ENCODE measurements at places on chromosomes 7 and 10.

DNA sequence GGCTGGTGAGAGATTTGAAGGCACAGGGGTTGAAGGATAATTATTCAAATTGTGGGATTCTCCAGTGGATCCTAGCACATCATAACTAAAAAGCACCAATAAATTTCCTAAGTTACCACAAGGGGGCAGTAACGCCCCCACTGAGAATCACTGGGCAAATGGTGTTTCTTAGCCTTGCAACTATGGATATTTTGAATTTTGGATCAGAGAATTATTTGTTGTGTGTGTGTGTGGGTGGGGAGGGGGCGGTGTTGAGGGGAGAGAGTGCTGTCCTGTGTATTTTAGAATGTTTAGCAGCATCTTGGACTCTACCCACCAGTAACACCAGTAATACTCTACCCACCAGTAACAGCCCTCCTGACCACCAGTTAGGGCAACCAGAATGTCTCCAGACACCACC is 63.3 kb upstream of the PRKG1 start:
- DNase-seq = peak; percentile 16

DNA sequence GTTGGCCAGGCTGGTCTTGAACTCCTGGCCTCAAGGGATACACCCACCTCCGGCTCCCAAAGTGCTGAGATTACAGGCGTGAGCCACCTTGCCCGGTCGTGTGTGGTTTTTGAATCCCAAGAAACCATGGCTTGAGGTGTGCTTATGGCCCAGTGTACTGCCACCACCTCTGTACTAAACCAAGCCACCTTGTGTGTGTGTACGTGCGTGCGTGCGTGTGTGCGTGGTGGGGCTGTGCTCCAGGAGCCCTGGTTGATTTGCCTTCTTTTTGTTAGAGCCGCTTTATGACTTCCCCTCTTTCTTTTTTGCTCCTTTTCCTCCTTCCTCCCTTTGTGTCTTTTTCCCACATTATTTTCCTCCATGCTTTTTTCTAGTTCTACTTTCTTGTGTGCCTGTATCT is 121.4 kb downstream of the CAMK1D start:
- DNase-seq = no peak

- DNase-seq = no peak
These were observed 84.0 kb upstream of the NPY start for GRCh38 chr7:24199978-24200377.

- DNase-seq = no peak
These were observed 2.6 kb downstream of the ANKRD2 start for GRCh38 chr10:97575127-97575668.

GRCh38 chr7:139731802-139732470 is 45.9 kb downstream of the HIPK2 start:
- peak; percentile 76 for DNase-seq

GRCh38 chr10:110414548-110415309 is 83.0 kb upstream of the DUSP5 start:
- no peak for DNase-seq

DNA sequence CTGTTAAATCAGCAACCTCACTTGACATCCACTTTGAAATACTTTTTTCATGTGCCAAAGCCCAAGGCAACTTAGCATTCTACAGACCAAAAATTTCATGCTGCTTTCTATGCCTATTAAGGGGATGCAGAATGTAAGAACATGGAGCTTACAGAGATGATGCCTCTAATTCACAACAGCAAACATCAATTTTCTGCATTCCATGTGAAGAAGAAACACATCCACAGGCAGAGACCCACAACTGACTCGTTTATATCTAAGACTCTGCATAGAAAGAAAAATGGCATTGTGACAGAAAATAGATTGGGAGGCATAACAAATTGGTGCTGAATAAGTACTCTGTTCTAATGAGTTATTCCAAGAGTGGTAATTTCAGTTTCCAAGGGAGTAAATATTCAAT is 107.6 kb downstream of the SGMS1 start:
- DNase-seq = no peak

- DNase-seq = peak; percentile 29
These were observed 155.9 kb upstream of the SLC13A1 start for GRCh38 chr7:123355576-123356190.

DNA sequence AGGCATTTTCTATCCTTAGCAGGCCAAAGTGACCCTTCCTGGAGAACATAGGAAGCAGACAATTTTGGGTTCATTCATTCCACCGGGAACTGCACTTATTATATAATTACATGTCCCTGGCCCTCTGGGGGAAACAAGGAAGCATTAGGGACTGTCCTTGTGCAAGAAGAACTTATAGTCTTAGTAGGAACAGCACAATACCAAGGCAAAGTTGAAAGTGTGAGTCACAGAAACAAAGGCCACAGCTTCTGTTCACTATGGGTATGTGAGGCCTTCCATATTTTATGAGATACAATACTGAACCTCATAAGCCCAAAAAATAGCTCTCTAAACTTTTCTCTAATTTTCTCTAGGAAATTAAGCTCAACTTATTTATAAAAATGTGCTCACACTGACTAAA is 18.4 kb upstream of the AKR1B10 start:
- DNase-seq = no peak

DNA sequence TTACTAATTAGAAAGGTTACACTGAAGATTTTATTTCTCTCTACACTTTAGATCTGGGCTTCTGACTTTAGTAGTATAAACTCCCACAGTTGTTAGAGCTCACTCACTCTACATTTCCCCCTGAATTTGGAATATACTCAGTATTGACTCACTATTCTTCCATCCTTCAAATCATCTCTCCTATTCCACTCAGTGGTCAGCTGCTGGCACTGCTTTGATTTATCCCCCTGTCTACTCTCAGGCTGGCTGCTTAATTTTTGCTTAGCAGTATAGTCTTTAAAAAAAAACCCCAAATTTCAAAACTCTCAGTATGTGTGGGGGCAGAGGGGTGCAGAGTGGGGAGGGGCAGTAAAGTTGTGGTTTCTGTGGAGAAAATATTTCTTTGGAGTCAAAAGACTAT is 68.9 kb downstream of the CDK6 start:
- no peak for DNase-seq

- no peak for DNase-seq
These were observed 124.5 kb upstream of the RET start for GRCh38 chr10:42952349-42952748.

DNA sequence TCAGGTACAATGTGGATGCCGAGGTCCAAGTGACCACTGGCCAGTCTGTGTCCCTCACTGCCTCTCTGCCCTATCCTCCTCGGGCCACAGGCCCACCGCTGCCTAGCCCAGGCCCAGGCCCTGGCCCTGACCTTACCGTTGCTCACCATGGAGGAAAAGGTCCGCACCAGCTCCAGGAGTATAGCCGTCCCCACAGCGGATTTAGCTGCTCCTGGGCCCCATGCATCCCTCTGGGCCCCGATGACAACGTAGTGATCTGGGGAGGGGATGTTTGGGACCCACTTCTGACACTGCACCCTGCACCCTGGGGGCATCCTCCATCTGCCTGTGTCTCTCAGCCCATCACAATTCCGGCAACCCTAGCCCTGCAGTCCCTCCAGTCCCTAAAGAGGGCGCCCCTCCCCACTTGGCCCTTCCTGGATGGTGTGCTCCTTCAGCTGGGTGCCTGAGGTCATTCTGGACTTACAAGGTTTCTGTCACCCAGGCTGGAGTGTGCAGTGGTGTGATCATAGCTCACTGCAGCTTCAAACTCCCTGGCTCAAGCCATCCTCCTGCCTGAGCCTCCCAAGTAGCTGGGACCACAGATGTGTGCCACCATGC is 12.1 kb downstream of the TFR2 start:
- DNase-seq = no peak

- no peak for DNase-seq
These were observed 325.1 kb downstream of the HPSE2 start for GRCh38 chr10:98910546-98910945.

- DNase-seq = no peak
These were observed 221.4 kb downstream of the MTERF1 start for GRCh38 chr7:91659096-91659495.

- no peak for DNase-seq
These were observed 162.0 kb downstream of the KLF6 start for GRCh38 chr10:3622845-3623621.

DNA sequence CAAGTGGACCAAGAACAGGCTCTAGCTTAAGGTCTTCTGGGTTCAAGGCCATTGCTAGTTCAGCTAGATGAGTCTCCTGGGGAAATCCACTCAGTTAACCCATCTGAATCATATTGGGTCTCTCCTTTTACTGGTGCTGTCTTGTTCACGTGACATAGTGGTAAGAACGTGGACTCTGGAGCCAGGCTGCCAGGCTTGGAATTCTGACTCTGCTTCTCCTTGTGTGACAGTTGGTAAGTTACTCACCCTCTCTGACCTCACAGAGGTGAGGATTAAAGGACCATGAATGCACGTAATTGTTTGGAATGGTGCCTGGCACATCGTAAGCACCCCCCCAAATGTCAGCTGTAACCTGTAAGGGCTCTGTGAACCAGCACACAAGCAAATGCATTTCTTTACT is 9.7 kb upstream of the CALU start:
- no peak for DNase-seq

DNA sequence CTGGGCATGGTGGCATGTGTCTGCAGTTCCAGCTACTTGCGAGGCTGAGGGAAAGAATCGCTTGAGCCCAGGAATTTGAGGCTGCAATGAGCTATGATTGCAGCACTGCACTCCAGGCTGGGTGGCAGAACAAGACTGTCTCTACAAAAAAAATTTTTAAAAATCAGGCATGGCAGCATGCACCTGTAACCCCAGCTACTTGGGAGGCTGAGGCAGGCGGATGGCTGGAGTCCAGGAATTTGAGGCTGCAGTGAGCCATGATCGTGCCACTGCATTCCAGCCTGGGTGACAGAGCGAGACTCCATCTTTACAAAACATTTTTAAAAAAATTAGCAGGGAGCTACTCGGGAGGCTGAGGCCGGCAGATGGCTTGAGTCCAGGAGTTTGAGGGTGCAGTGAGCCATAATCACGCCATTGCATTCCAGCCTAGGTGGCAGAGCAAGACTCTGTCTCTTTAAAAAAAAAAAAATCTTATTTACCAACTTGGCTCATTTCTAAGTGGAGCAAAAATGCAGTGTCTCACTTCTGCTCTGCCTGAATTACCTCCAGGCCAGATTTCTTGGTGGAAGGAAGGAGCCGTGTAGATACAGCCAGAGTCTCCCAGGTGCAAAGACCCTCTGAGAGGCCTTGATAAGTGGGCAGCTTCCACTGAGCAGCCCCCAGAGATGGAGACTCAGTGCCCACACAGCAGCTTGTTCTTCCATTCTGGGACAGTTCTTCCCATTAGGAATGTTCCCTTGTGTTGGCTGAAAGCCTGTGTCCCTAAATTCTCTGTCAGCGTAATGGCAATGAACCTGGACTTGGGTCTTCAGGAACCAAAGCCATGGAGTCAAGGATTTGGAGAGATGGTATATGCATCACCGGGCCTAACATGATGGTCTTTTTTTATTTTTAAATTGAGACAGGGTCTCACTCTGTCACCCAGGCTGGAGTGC is 30.0 kb downstream of the GTF2IRD1 start:
- no peak for DNase-seq

DNA sequence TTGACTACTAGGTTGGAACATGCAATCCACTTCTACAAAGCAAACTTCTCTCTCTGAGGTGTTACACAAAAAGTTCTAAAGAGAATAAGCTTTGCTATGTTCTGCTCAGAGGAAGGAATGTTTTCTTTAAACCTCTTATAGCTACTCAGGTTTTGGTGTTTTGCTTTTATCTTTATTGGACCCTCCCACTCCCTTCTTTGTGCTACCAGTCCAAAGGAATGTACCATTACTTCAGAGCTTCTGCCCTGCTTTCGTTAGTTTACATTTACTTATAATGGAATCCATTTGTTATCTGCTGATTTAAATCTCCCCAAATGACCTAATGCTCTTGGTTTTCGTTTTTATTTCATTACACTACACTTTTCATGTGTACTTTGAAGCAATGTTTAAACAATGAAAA is 154.9 kb downstream of the ATE1 start:
- DNase-seq = no peak

DNA sequence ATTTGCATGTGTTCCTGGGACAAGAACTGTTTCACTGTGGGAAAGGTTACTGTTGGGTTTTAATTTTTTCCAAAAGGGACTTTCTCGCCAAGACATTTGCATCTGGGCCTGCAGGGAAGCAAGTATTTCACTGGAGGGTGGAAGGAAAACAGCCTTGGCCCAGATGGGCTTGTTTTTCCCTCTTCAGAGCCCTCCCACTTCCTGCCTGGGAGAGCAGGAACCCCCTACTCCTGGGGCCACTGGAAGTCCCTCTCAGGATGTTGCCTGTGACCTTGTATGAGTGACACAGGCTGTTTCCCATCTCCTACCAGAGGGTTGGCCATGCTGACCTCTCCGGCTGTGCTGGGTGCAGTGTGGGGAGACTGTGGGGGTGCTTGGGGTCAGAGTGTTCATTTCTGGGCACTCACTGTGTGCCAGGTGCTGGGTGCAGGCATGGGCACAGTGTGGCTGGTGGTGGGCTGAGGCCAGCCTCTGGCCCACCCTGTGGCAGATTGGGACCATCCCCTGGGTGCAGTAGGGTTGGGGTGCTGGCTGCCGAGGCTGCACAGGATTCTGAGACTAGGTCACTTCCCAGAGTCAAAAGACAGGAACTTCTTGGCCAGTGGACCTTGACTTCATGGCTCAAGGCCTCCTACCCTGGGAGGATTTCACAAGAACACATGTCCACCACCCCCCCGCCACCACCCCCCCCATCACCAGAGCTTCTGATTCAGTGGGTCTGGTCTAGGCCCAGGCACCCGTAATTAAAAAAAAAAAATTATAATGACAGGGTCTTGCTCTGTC is 10.2 kb downstream of the TSPAN15 start:
- no peak for DNase-seq

GRCh38 chr7:11760372-11760771 is 71.6 kb downstream of the THSD7A start:
- no peak for DNase-seq

DNA sequence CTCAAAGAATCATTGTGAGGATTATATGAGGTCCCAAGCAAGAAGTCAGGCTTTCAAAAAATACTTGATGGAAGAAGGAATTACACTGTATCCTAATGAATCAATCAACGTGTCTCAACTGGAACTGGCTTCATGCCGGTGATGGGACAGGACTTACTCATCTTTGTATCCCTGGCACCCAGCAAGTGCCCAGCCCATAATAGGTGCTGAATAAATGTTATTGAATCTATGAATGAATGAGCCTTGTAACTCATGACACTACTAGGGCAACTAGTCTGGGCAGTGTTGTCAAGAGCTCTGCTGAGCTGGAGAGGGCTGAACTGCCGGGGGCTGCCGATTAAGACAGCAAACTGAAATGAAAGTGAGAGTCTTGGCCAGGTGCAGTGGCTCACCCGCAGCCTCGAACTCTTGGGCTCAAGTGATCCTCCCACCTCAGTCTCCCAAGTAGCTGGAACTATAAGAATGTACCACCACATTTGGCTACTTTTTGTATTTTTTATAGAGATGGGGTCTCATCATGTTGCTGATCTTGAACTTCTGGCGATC is 87.2 kb upstream of the KIF5B start:
- no peak for DNase-seq

DNA sequence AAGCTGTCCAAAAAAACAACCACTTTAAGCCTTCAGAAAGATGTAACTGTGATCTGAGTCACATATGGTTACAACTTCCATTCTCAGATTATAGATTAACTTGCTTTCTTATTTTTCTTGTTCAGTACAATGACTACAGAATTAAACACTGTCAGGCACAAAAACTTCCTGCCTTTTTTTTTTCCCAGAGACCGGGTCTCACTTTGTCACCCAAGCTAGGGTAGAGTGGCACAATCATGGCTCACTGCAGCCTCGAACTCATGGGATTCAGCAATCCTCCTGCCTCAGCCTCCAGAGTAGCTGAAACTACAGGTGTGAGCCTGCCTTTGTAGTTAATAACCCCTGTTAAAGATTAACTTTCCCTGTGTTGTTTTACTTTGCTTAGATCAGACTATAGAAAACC is 163.2 kb downstream of the AVL9 start:
- no peak for DNase-seq

GRCh38 chr7:12851142-12851541 is 163.7 kb downstream of the ARL4A start:
- DNase-seq = no peak

All from globus pallidus (tissue), 1 donor.